Endodermal cell (in vitro differentiated cells): ENCODE measurements at places on chromosomes 11 and 22. TPM values are rescaled to one million over a fixed set of nuclear protein-coding genes. Genes with fewer than 3 reads are reported as not detected.

DNA sequence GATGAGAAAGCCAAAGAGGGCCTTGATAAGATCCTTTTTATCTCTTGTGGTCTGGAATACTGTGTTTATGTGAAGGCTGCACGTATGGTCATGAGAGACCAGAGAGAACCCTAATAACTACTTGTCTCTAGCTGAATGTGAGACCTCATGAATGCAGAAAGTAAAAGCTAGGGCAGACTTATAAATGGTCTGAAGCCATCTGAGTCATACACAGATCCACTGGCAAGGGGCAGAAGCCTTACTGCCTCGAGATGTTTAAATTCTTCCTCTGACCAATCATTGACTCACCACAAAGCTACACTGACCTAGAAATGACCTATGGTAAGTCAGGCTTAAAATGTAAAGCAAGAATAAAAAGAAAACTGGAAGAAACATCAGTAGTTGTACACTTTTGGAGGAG is 22.7 kb upstream of the OR4B1 start:
- no peaks in the 10 kb centered on the region for H3K36me3 ChIP-seq

Gene SUSD2
- total RNA-seq = 1.6 and 1.8 TPM in 2 replicates

DNA sequence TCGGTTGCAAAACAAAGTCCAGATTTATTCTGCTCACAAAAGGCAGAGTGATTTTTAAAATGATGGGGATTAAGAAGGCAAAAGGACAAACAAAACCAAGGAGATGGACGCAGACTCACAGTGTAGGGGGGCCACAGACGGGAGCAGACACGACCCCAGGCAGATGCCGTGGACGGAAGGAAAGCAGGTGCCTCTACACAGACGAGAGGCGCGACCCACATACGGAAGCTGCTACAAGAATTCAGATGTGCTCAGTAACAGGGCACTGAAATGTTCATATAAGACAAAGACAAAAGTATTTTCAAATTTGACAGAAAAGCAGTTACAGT is 148.9 kb downstream of the BRD1 start:
- H3K4me1 ChIP-seq = no peaks in the 10 kb centered on the region
- H3K36me3 ChIP-seq = no peaks in the 10 kb centered on the region
- H3K27me3 ChIP-seq = peaks cover 20% of the 10 kb centered on the region
- DNase-seq = no peak
- no peak overlapping the region for H3K27ac ChIP-seq
- no peak overlapping the region for H3K4me3 ChIP-seq

Gene RAB30
- total RNA-seq = 12.0 to 15.8 TPM (median 13.8 TPM) in 3 replicates

DNA sequence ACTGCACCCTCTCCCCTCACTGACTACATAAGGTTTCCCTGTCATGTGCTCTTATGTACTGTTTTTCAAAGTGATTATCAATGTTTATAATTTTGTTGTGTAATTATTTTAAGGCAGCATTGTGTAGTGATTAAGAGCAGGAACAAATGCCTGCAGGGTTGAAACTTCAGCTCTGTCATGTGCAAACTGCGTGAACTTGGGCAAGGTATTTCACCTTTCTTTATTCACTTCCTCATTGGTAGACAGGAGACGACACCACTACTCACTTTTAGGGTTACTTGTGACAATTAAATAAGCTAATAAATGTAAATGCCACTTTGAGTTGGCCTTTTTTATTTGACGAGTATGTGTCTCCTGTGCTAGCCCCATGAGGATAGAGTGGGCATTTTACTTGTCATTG is 86.5 kb upstream of the E2F8 start:
- no peak overlapping the region for H3K4me3 ChIP-seq
- DNase-seq = no peak
- no peaks in the 10 kb centered on the region for H3K36me3 ChIP-seq
- H3K27me3 ChIP-seq = peaks cover 13% of the 10 kb centered on the region

Gene RFPL3
- not detected in 2 replicates for total RNA-seq

GRCh38 chr11:32365192-32365591 is 70.1 kb downstream of the WT1 start:
- DNase-seq = no peak
- no peak overlapping the region for H3K4me3 ChIP-seq
- no peaks in the 10 kb centered on the region for H3K36me3 ChIP-seq
- H3K27ac ChIP-seq = no peak overlapping the region
- H3K4me1 ChIP-seq = no peaks in the 10 kb centered on the region
